Transverse colon (tissue), 4 donors: ENCODE measurements at places on chromosomes 6 and 20. TPM values are rescaled to one million over a fixed set of nuclear protein-coding genes. Genes with fewer than 3 reads are reported as not detected.

Gene SUMO4
- total RNA-seq = 10.2 TPM

DNA sequence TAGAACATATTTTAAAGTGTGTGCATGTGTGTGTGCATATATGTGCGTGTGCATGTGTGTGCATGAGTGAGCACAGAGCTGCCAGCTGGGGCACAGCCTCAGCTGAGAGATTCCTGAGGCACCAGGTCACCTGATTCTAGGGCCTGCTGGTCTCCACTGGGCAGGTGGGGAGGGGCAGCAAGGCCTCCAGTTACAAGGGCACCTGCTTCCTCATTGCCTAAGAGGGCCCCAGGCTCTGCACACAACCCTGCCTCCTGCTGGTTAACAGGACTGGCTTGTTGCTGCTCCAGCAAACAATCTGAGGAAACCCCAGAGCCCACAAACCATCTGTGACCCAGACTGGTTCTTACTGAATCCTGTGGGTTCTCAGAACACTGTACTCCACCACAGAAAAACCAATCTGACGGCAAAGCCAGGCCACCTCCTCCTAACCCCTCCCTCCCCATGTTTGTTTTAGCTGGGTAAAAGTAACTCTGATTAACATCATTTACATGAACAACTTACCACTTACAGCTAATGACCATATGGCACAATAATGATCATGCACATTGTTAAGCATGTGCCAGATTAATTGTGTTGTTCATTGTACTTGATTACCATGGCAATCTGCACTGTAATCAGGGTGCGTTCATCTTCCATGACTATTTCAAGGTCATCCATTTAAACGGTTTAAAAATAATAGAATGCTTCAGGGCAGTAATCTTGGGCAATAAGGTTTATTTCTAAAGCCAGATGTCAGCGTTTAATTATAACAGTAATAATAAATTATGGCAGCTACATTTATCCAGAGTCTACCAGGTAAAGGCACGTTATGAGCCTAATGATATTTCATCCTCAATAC, 23.1 kb upstream of the UBE2J1 start:
- H3K27ac ChIP-seq = no peak overlapping the region
- peak; percentile 83 for DNase-seq

DNA sequence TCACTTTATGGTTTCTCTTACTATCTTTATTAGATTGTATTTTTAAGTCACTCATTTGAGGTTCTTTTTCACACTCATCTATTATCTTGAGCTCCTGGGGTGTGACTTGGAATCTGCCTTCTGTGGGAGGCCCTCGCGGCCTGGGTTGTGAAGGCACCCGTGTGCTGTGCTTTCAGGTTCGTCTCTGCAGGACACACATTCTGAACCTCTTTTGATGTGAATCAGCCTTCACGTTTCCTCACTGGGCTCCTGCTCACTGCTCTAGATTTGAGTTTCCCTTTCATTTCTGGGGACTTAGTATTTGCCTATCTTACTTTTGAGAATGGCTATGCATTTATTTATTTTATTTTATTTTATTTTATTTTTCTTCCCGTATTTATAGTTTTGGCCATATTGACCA, 97.8 kb downstream of the PACRG start:
- no peak for DNase-seq
- H3K4me1 ChIP-seq = no peaks in the 10 kb centered on the region
- H3K4me3 ChIP-seq = no peak overlapping the region
- H3K36me3 ChIP-seq = no peaks in the 10 kb centered on the region

GRCh38 chr6:14291331-14291730, 173.8 kb downstream of the CD83 start:
- no peak for DNase-seq
- no peak overlapping the region for H3K27ac ChIP-seq
- H3K27me3 ChIP-seq = no peaks in the 10 kb centered on the region
- H3K4me1 ChIP-seq = no peaks in the 10 kb centered on the region

GRCh38 chr6:80767808-80768207, 661.3 kb downstream of the BCKDHB start:
- DNase-seq = no peak
- no peak overlapping the region for H3K27ac ChIP-seq
- no peaks in the 10 kb centered on the region for H3K4me1 ChIP-seq
- H3K36me3 ChIP-seq = no peaks in the 10 kb centered on the region

GRCh38 chr6:31717499-31718222, 2.5 kb downstream of the LY6G6D start:
- DNase-seq = no peak
- no peaks in the 10 kb centered on the region for H3K27me3 ChIP-seq

DNA sequence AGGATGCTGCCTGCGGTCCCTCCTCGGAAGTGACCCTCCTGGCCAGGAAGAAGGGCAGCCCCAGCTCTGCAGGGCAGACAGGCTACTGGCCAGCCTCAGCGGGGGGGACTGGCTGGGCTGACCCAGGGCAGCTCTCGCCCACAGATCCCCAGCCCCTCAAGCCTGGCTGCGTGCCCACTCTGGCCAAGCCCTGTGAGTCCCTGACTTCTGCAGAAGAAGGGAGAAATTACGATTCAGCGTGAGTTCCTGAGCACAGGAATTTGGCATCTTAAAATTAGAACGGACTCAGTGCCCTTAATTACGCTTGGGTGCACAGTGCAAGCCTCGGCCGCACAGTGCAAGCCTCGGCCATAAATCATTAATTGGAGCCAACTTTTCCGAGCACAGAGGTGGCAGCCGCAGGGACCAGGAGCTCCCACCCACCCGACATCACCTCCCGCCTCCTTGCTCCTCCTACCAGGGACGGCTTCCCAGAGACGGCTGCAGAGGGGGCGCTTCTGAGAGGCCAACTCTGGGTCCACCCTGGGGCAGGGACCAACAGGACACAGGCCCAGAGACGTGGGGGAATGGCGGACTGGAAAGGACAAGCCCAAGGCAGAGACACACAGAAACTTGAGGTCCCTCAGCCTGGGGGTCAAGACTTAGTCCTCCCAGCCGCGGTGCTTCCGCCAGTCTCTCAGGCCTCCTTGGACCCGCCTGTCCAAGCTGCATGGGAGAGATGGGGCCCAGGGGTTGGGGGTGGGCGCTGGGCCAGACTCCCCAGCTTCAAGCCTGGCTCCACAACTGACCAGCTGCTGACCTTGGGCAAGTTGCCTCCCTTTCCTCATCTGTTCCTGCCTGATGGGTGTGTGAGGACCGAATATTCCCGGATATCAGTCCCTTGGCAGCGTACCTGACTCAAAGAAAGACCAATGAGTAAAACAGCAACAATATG, 165.4 kb downstream of the TAF4 start:
- H3K27ac ChIP-seq = no peak overlapping the region
- H3K27me3 ChIP-seq = peaks cover 33% of the 10 kb centered on the region
- no peaks in the 10 kb centered on the region for H3K36me3 ChIP-seq
- no peak for DNase-seq
- H3K4me1 ChIP-seq = no peaks in the 10 kb centered on the region
- H3K4me3 ChIP-seq = no peak overlapping the region

DNA sequence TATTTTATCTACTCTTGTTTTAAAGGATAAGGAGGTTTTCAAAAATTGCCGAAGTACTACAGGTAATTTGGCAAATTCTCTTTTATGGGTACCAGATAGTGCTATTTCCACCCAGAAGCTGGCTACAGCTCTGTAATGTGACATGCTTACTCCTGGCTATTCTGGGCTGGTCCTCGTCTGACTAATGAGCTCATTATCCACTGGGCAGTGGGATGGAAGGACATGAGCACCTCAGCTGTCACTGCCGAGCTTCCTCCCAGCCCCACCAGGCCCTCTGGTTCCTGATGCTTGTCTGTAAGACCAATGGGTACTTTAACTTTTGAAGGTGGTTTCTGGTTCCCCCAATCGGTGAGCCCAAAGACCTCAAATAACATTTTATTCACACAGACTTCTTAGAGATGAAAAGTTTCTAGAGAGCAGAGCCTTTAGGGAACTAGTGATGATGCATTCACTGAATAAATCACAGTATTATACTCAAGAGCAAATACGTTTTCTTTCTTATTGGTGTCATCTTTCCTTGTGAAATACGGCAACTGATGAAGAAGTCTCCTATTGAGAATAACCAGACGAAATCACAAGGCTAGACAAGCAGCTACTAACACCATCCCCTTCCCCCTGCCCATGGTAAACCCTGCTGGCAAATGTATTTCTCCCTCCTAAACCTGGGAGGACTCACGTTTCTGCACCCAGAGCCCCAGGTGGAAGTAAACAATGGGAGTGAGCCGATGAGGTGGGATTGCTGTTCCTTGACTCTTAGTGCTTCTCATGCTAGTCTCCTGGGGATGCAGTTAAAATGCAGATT, 80.8 kb downstream of the SLC22A3 start:
- H3K4me3 ChIP-seq = no peak overlapping the region
- H3K4me1 ChIP-seq = no peaks in the 10 kb centered on the region
- no peaks in the 10 kb centered on the region for H3K36me3 ChIP-seq
- H3K27ac ChIP-seq = no peak overlapping the region

Gene PROKR2
- not detected for total RNA-seq

DNA sequence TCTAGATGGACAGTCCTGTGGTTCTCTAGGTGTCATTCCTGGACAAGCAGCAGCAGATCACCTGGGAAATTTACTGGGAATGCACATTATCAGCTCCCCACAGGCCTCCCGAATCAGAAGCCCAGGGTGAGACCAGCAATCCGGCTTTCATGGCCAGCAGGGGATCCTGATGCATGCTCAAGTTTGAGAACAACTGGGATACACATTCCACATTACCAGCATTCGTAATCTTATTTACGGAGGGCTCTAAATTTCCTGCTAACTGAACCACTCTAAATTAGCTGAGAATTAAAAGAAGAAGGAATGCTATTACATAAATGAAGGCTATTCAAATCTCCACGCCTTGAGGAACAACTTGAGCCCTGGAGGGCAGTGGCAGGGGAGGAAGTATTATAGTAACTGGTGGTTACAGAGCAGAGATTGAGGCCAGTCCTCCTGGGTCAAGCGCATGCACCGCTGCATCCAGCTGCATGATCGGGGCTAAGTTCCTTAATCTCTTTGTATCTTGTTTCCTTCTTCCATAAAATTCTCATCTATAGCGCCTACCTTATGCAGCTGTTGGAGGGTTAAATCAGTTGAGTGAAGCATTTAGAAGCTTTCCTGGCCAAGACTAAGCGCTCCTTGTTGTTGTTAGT, 403.7 kb downstream of the CDH26 start:
- no peak overlapping the region for H3K4me3 ChIP-seq
- no peaks in the 10 kb centered on the region for H3K27me3 ChIP-seq
- H3K27ac ChIP-seq = no peak overlapping the region
- no peaks in the 10 kb centered on the region for H3K4me1 ChIP-seq

Gene TBXT
- not detected for total RNA-seq

DNA sequence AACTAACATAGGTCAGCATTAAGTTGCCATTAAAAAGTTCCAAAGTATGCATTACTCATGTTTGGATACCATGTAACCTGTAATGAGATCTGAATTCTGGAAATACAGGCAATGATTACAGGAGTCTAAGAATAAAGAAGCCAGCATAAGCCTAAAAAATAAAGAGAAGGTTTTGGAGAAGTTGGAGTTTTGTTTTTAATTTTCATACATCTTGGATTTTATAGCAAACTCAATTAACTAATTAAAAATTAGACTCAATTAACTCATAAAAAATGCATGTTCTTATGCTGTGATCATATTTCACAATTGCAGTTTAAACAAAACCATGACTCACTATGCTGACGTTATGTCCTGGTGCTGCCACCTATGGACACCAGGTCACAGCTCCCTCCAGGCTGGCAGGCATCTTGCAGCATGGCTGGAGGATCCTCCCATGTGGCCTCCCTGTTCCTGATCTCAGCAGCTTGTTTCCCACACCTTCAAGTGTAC, 648.8 kb upstream of the AGPAT4 start:
- H3K27ac ChIP-seq = no peak overlapping the region
- H3K27me3 ChIP-seq = no peaks in the 10 kb centered on the region
- no peaks in the 10 kb centered on the region for H3K36me3 ChIP-seq

DNA sequence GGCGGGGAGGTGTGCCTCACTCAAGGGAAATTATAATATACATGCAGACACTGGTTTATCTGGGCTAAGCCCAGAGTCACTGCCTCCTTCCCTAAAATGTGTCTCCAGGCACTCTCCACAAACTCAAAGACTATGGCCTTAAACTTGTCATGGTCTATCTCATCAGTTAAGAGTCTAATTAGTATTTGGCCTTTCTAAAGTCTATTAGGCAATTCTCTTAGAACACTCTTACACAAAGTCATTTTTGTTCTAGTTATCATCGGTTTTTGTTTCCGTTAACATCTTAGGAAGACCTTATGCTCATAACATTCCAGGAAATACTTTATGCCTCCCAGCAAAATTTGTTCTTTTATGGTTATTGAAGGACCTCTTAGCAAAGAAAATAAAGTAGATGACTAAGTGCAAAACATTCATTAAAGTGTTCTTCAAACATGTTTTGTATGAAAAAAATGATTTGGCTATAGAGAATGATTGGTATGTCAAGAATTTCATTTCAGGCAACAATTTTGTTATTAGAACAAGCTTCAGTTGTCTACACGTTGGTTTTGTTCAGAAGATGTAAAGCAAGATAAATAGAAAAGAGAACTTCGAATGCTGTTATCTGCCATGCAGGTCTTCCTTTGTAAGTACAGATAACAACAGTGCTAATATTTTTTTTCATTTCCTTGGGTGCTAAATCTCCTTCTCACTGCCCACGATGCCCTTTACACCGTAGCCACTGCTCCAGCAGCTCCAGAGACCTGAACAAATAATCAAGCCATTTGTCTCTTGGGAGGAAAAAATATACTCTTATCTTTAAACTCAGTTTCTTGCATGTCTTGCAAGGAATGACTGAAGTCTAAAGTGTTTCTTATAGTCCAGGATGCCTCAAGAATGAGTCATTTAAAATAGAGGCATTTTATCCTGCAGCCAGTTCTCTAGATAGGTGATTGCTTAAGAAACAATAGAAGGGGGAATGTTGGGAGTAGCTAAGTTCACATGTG, 170.4 kb downstream of the HTR1B start:
- no peaks in the 10 kb centered on the region for H3K36me3 ChIP-seq
- no peaks in the 10 kb centered on the region for H3K4me1 ChIP-seq
- no peak overlapping the region for H3K4me3 ChIP-seq
- no peaks in the 10 kb centered on the region for H3K27me3 ChIP-seq
- no peak overlapping the region for H3K27ac ChIP-seq

DNA sequence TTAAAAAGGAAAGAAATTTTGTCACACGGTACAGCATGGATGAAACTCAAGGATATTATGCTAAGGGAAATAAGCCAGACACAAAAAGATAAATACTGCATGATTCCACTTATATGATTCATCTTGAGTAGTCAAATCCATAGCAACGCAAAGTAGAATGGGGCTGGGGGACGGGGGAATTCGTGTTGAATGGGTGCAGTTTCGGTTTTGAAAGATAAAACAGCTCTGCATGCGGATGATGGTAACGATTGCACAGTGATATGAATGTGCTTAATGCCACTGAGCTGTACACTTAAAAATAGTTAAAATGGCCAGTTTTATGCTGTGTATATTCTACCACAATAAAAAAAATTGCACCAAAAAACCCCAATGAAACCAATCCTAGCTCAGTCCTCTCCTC, 52.9 kb upstream of the SIRPA start:
- DNase-seq = no peak
- H3K27me3 ChIP-seq = no peaks in the 10 kb centered on the region
- no peaks in the 10 kb centered on the region for H3K36me3 ChIP-seq
- H3K4me1 ChIP-seq = peaks cover 13% of the 10 kb centered on the region

DNA sequence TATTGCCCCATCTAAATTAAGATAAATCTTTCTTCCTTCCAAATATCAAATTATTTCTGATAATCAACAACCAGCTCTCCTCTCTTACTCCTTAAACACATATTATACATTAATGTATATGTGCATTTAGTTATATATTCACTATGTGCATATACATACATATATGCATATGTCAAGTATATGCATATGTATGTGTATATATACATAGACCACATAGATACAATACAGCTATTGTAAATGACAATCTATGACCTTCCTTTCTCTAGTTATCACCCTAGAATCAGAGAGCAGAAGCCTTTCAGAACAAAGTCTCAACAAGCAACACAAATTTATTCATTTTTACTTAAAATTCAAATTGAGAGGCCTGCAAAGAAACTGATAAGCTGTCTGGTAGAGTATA, 241.1 kb upstream of the THEMIS start:
- no peak for DNase-seq
- no peaks in the 10 kb centered on the region for H3K27me3 ChIP-seq
- H3K4me3 ChIP-seq = no peak overlapping the region
